Mesothelial cell of epicardium (in vitro differentiated cells): ENCODE measurements at places on chromosomes 13 and 19. TPM values are rescaled to one million over a fixed set of nuclear protein-coding genes. Genes with fewer than 3 reads are reported as not detected.

Gene ZIK1
- total RNA-seq: 15.4 to 17.1 TPM (median 16.7 TPM) in 3 replicates

Gene C2CD4C
- 7.8 to 8.1 TPM (median 7.9 TPM) in 3 replicates for total RNA-seq

Gene CD209
- total RNA-seq: not detected in 3 replicates

Gene ZNF256
- 13.2 to 14.5 TPM (median 14.2 TPM) in 3 replicates for total RNA-seq

Gene CEBPA
- 8.5 to 10.1 TPM (median 9.4 TPM) in 3 replicates for total RNA-seq

Gene CEACAM16
- total RNA-seq: not detected in 3 replicates

Gene MBD3L2
- total RNA-seq: not detected in 3 replicates

Gene GNA15
- total RNA-seq: 0.09 to 0.13 TPM (median 0.13 TPM) in 3 replicates

Gene LRRC63
- total RNA-seq: 0.38 to 0.42 TPM (median 0.42 TPM) in 3 replicates

Gene MUC16
- total RNA-seq: 0.60 to 1.1 TPM (median 0.66 TPM) in 3 replicates

Gene RNF225
- total RNA-seq: 0.83 to 1.3 TPM (median 1.2 TPM) in 3 replicates

Gene SLC10A2
- not detected in 3 replicates for total RNA-seq
